ENCODE measurements at places on chromosomes 12 and 14. TPM values are rescaled to one million over a fixed set of nuclear protein-coding genes. Genes with fewer than 3 reads are reported as not detected.

GRCh38 chr12:100799770-100800169 is 5.2 kb downstream of the ANO4 start:
- H3K27ac ChIP-seq, result no peak overlapping the region
- H3K4me1 ChIP-seq, result no peaks in the 10 kb centered on the region
- H3K36me3 ChIP-seq, result no peaks in the 10 kb centered on the region
- H3K27me3 ChIP-seq, result no peaks in the 10 kb centered on the region
- H3K4me3 ChIP-seq, result no peak overlapping the region

GRCh38 chr14:57060276-57060955 is 208.3 kb downstream of the EXOC5 start:
- no peaks in the 10 kb centered on the region for H3K36me3 ChIP-seq
- H3K4me3 ChIP-seq, result no peak overlapping the region
- no peak overlapping the region for H3K27ac ChIP-seq

ZC2HC1C gene
- total RNA-seq, result 2.9 TPM

BCL11B gene
- not detected for total RNA-seq

DNA sequence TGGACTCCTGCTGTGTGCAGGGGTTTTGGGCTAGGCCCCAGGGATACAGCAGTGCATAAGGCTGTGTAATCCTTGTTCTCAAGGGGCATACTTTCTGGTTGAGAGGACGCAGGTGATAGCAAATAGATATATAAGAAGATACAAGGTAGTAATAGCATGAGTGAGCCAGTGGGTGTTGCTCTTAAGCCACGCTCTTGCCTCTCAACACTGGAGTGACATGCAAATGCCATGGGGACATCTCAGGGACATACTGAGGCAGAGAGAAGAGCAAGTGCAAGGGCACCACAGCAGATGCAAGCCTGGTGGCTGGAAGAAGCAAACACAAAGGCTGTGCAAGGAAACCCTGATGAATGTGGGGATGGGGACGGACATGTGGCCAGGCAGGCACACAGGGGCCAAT is 223.3 kb downstream of the CHST11 start:
- no peak overlapping the region for H3K27ac ChIP-seq
- H3K4me1 ChIP-seq, result peaks cover 7% of the 10 kb centered on the region
- H3K27me3 ChIP-seq, result no peaks in the 10 kb centered on the region
- DNase-seq, result peak; percentile 75
- no peak overlapping the region for H3K4me3 ChIP-seq
- H3K36me3 ChIP-seq, result no peaks in the 10 kb centered on the region

DNA sequence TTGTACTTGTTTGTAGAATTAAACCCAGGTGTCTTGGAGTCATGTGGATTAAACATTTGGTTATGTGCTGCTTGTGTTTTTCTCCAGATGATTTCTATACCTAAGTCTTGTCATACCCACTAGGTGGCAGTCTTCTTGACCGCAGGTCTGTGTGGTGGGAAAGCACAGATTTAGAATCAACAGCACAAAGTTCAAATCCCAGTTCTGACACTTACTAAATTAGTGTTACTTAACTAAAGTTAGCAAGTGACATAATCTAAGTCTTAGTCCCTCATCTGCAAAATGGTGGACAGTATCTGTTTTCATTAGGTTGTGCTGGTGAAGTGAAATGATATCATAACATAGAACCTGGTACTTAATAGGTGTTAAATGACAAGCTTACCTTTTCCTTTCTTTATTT is 151.0 kb upstream of the ARHGAP5 start:
- H3K27me3 ChIP-seq, result no peaks in the 10 kb centered on the region
- peaks cover 46% of the 10 kb centered on the region for H3K4me1 ChIP-seq
- no peak overlapping the region for H3K27ac ChIP-seq
- no peaks in the 10 kb centered on the region for H3K36me3 ChIP-seq

GRCh38 chr12:68086019-68086603 is 73.4 kb downstream of the IFNG start:
- no peaks in the 10 kb centered on the region for H3K27me3 ChIP-seq
- H3K4me1 ChIP-seq, result no peaks in the 10 kb centered on the region
- H3K36me3 ChIP-seq, result no peaks in the 10 kb centered on the region
- DNase-seq, result no peak
- H3K4me3 ChIP-seq, result no peak overlapping the region

DNA sequence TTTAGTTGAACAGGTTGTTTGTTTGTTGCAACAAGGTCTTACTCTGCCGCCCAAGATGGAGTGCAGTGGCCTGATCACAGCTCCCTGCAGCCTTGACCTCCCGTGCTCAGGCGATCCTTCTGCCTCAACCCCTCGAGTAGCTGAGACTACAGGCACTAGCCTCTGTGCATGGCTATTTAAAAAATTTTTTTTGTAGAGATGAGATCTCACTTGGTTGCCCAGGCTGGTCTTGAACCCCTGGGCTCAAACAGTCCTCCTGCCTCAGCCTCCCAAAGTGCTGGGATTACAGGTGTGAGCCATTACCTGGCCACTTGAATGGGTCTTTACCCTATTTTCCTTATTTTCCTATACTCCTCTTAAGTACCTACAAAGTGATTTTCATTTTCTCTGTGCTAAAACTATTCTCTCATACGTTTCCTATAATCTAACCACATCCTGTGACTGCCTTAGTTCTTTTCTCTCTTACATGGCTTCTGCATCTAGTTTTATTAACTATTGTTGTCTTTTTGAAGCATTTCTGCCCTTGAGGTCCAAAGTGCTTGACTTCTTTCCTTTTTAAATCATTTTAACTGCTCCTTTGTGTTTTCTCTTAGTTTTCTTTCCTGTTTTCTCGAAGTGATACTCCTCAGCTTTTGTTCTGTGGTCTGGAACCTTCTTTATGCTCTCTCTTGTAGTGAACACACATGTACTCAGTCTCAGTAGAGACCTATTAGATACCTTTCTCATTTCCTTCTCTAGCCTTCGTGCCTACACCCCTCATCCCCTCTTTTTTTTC is 14.1 kb downstream of the GPX2 start:
- DNase-seq, result no peak
- no peak overlapping the region for H3K27ac ChIP-seq
- peaks cover 95% of the 10 kb centered on the region for H3K36me3 ChIP-seq
- no peak overlapping the region for H3K4me3 ChIP-seq
- H3K27me3 ChIP-seq, result no peaks in the 10 kb centered on the region
- no peaks in the 10 kb centered on the region for H3K4me1 ChIP-seq

DNA sequence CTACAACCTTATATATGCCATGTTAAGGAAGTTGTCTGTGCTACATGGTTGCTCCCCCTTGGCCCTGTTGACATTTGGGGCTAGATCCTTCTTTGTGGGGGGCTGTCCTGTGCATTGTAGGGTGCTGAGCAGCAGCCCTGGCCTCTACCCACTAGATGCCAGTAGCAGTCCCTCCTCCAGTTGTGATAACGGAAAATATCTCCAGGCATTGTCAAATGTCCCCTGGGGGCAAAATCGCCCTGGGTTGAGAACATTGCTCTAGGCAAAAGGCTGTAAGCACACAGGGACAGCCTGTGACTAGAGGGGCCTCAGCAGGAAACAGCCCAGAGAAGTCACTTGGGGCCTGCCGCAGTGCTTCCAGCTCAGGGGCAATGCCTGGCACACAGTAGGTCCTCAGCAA is 1100.3 kb downstream of the BCL11B start:
- no peak overlapping the region for H3K27ac ChIP-seq
- H3K27me3 ChIP-seq, result no peaks in the 10 kb centered on the region
- H3K4me1 ChIP-seq, result no peaks in the 10 kb centered on the region
- H3K36me3 ChIP-seq, result no peaks in the 10 kb centered on the region

- no peak overlapping the region for H3K4me3 ChIP-seq
- no peaks in the 10 kb centered on the region for H3K4me1 ChIP-seq
- no peak for DNase-seq
- no peak overlapping the region for H3K27ac ChIP-seq
- H3K36me3 ChIP-seq, result no peaks in the 10 kb centered on the region
Measured at GRCh38 chr12:55847033-55847432, 4.3 kb upstream of the MMP19 start.

DNA sequence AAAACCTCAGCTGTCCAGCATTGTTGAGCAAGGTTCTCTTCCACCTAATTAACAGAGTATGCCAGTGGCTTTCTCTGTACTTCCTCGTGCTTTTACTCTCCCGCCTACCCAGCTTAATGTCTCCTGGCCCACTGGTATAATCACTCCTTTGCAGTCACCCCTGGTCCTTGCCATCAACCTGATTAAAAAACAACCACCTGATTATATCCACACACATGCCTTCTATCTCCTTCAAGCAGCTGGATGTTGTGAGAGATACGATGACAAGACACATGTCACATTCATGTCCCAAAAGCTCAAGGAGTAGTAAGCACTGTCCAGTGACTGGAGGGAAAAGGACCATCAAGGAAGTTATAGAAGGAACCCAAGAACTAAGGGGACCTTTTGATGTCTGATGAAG is 241.3 kb upstream of the GRIP1 start:
- H3K4me1 ChIP-seq, result peaks cover 1% of the 10 kb centered on the region
- no peak for DNase-seq
- H3K36me3 ChIP-seq, result no peaks in the 10 kb centered on the region
- H3K27ac ChIP-seq, result no peak overlapping the region
- no peaks in the 10 kb centered on the region for H3K27me3 ChIP-seq

HRK gene
- 1.2 TPM for total RNA-seq

RILPL1 gene
- total RNA-seq, result not detected

DNA sequence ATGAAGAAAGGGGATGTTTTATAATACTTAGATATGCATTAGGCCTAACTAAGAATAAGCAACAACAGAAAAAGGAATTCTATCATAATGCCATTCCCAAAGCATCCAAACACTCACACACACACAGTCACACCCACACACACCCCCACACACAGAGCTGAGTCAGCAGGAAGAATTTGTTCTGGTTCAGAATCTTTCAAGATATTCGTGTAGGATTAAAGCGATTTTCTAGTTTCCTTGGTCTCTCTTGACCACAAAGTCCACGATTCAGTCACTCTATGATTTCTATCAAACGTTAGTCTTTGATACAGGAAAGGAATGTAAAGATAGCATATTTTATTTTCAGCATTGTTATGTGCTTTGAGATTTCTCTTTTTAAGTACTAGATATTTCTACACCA is 382.6 kb upstream of the DCN start:
- no peaks in the 10 kb centered on the region for H3K4me1 ChIP-seq
- no peak overlapping the region for H3K4me3 ChIP-seq

DNA sequence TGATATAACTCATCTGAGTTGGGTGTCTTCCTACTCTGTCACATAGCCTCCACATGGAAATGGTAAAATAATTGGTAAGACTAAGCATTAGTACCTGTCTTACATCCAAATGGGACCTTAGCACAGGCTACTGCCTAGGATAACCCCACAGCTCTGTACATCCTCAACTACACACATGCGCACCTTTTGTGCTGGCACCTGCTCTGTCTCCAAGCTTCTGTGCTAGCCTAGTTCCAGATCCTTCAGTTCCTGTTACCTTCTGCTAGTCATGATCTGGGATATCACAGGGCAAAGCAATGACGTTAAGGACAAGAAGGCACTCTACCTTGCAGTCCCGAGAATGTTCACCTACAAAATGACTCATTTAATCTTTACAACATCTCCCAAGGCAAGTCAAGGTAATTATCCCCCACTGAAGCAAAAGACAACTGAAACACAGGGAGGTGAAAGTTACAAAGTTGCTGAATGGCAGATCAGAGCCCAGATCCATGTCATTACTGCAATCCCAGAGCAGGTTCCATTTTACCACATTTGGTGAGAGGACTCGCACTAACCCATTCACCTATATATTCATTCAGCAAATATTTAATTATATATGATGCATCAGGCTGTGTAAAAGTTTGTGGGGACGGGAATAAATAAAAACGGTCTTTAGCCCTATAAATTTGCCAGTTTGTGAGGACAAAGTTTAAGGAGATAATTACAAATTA is 61.7 kb downstream of the PPM1H start:
- no peaks in the 10 kb centered on the region for H3K4me1 ChIP-seq
- no peak overlapping the region for H3K4me3 ChIP-seq
- no peaks in the 10 kb centered on the region for H3K36me3 ChIP-seq
- H3K27ac ChIP-seq, result no peak overlapping the region
- no peak for DNase-seq

DNA sequence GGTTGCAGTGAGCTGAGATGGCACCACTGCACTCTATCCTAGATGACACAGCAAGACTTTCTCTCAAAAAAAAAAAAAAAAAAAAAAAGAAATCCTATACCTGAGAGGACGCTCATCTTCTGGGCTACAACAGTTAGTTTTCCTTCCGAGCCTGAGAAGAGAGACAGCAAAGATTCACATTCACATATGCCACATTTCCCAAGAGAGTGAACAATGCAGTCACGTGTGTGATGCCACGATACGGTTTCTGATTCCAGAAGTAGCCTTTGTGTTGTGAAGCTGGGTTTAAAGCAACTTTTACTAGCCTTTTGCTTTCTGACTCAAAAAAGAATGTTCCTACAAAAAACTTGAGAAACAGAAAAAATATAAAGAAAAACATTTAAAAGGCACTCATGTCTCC is 19.5 kb downstream of the GCN1 start:
- peaks cover 16% of the 10 kb centered on the region for H3K4me1 ChIP-seq
- H3K4me3 ChIP-seq, result no peak overlapping the region
- H3K27ac ChIP-seq, result peak overlapping the region; percentile 31
- peaks cover 44% of the 10 kb centered on the region for H3K36me3 ChIP-seq
- peak; percentile 61 for DNase-seq

ZNF385A gene
- 12.2 TPM for total RNA-seq

DNA sequence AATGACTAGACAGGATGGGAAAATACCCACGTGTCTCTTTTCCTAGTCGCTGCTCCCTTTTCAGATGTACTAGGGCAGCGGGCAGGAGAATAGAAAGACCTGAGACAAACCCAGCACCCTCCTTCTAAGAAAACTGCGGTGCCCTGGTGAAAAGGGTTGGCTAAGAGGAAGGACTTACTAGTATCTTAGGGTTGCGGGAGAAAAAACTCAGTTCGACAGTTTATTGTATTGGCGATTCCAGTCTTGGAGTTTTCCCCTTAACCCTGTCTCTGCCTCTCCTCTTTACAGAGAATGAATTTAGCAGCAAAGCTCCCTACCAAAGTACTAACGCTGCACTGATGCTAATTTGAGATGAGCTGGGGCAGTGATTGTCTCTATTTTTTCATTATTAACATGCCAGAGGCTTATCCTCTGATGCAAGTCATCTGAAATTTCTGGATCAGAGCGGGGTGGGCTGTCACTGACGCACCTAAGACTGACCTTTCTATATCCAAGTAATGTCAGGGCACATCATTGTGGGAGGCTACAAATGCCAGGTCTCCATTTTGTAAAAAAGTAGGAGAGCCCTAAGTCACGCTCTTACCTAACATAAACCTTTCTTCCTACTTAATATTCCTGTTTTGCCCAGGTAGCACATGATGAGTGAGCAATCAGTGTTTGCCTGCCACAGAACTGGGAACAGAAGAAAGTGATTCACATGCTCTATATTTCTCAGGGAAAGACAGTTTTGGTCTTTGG is 916 bp upstream of the PAWR start:
- peak overlapping the region; percentile 85 for H3K4me3 ChIP-seq
- no peaks in the 10 kb centered on the region for H3K27me3 ChIP-seq
- no peak overlapping the region for H3K27ac ChIP-seq
- 0 out of 2 replicates have a peak, but pooled peaks cover 5% of the 10 kb centered on the region for H3K36me3 ChIP-seq
- no peak for DNase-seq

RFX4 gene
- not detected for total RNA-seq

DNA sequence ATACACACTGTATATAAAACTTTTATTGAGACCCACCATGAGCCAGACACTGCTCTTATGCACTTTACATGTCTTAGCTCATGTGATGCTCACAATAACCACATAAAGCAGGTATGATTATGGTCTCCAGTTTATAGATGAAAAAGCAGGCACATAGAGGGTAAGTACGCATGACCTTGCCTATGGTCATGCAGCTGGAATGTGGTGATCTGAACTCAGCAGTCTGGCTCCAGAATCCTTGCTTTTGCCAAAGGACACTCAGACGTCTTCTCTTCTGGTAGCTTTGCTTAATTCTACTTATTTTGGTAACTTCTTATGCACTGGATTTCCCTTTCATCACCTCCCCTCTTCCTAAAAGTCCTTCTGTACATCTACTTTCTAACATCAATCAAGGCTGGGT is 103.3 kb upstream of the CRY1 start:
- no peak for DNase-seq
- H3K4me3 ChIP-seq, result no peak overlapping the region
- H3K4me1 ChIP-seq, result no peaks in the 10 kb centered on the region
- H3K36me3 ChIP-seq, result no peaks in the 10 kb centered on the region
- no peak overlapping the region for H3K27ac ChIP-seq
